SW 1271 (cell line): ENCODE measurements at places on chromosomes 16 and 17.

DNA sequence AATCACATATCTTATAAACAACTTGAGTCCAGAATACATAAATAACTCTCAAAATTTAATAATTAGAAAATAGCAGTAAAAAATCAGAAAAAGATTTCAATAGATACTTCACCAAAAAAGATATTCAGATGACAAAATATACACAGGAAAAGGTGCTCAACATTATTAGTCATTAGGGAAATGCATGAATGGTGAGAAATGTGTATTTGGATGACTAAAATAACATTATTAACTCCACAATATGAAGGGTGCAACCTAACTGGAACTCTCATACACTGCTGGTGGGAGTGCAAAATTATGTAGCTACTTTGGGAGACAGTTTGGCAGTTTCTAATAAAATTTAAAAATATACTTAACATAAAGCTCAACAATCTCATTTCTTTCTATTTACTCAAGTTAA, 262.3 kb upstream of the AXIN2 start:
- DNase-seq, result no peak

- no peak for DNase-seq
These were observed 24.5 kb downstream of the CDK5RAP3 start for GRCh38 chr17:47995241-47995935.

- DNase-seq, result no peak
These were observed 14.3 kb downstream of the CMTM4 start for GRCh38 chr16:66682271-66682670.

DNA sequence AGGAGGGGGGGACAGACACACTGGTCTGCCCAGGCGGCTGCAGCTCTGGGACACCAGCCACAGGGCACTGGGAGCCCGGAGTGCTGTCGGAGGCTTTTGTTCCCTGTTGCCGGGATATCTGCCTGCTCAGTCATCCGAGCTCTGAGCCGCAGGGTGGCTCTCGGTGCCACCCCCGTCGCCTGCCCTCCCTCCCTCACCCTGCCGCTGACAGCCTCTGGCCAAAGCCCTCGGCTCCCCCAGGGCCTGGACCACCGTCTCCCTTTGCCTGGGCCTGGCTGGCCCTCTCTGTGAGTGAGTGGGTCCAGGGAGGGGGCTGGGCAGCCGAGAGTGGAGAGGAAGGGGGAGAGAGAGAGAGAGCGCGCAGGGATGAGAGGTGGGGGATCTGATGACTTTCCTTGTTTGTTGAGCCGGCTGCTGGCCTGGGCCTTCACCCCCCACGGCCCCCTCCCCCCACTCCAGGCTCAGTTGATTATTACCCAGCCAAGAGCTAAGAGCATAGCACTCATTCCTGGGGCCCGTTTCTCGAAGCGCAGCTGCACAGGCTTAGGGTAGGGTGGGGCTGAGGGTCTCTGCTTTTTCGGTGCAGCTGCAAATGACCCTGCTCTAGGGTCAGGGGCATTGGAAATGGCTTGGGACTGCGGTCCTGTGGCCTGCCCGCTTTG, 2.7 kb downstream of the FOXJ1 start:
- DNase-seq, result no peak

DNA sequence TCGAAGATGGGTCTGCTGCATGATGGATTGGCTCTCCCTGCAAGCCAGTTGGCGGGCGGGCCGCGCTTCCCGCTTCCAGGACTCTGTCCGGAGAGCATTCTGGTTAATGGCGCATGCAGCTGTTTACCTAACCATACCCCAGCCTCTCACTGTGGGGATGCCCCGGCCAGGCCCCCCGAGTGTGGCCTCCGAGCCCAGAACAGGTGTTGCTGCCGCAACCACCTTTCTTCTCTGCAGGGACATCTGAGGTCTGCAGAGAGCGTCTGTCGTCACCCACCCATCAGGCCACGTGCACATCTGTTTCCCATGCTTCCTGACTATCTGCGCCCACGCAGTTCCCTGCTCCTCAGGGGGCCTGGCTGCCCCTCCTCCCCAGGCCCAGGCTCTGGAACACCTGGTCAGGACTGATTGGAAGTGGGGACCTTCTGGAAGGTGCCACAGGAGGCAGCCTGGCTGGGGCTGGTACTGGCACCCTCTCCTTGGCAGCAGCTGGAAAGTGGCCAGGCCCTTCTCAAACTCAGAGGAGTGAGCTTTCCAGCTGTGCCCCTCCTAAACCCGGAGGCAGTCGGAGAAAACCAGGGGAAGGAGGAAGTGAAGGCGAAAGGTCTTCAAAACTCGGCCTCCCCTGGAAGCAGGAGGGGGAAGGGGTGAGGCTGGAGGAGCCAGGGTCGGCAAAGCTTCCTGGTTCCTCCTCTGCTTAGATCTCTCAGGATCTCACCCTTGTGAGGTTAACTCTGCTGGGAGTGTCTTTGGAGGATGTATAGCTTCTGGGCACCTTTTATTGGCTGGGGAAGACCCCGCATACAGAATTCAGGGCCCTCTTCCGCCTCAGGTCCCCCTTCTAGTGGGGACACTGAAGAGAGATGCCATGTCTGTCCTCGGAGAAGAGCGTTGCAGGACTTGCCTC, 64.5 kb upstream of the CIBAR2 start:
- no peak for DNase-seq

- DNase-seq, result no peak
These were observed 43.8 kb upstream of the DHX40 start for GRCh38 chr17:59521465-59522126.

DNA sequence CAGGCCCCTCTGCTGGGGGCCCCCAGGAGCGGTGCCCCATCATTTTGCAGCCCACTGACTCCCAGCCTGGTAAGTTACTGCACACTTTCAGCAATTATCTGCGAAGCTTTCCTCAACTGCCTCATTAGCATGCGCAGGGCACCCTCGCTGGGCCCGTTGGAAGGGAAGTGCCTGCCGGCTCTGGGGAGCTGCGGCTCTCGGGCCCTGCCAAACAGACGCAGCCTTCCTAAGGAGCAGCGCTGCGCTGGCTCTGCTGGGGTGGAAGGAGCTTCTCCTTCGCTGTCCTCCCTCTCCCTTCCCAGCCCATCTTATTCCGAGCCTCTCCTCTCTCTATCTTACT, 71.0 kb downstream of the RBBP6 start:
- no peak for DNase-seq

DNA sequence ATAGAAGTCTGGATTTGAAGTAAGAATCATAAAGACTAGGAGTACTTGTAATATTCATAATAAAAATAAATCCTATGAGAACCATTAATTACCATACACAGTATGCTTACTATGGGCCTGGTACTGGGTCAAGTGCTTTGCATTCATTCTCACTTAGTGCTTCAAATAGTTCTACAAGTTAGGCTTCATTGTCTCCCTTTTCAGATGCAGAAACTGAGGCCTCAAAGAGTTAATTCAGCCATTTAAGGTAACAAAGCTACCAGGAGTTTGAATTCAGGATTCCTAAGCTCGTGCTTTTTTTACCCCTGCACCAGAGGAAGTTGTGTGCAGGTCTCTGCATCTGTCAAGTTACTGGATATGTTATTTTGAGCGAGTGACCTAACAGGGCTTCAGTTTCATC, 1098.4 kb upstream of the EEF2KMT start:
- DNase-seq, result no peak
